RWPE2 (cell line): ENCODE measurements at places on chromosomes 5 and 9.

- no peak for DNase-seq
Observed at GRCh38 chr5:77015938-77016569, 14.2 kb upstream of the AGGF1 start.

GRCh38 chr5:136006761-136007251, 22.0 kb upstream of the TGFBI start:
- peak; percentile 85 for DNase-seq

DNA sequence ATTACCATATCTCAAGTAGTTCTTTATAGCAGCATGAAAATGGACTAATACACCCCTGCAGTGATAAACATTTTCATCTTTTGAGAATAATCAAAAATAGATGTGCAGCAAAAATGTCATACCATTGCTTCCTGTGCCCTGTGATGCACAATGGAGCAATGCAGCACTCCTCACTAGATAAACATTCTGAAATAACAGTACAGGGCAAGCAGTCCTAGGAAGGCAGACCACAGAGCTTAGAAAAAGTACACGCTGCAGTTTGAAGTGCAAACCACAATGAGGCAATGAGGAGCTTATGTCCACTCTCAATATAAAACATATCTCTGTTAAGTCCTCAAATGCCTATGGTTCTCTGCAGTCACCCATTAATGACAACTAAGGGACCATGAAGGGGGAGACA, 367.6 kb downstream of the PDE4D start:
- DNase-seq = no peak

DNA sequence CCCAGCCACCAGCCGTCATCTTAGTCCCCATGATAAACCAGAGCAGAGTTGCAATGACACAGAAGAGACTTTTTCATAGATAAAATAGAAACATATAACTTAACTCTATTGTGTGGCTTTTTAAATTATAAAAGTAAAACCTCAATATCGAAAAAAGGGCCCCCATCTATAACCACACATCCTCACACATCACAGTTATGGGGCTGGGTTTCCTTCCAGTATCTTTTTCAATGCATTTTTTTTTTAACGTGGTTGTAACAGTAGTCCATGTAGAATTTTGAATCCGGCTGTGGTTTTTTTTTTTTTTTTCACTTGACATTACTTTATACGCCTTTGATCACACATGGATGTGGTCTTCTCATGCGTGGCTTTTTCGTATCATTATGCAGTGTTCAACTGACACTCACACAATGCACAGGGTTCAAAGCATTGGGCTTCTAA, 77.4 kb downstream of the CFAP77 start:
- DNase-seq = no peak

DNA sequence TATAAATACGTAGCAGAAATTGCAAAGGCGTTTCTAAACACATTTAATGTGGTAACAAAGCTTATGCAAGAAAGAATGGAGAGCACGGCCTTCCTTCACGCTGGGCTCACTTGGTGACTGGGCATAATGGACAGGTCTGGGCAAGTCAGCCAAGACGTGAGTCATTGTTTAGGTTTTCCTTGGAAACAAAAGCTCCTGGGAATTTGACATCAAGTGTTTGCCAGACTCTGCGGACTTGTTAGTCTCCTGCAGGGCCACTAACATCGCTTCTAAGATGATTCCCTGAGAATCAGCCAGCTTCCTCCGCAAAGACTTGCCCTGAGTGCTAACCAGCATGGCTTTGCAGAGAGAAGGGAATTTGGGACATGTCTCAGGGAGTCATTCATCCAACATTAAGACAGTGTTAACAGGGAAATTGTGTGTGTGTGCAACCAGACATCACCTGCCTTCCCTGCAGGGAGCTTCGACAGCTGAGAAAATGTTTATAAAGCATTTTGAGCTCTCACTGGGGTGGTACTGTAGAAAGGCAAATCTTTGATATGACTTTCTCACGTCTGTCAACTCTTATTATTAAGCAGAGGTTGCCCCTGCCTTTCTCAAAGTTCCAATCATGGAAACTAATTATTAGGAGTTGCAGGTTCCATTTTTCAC, 182.5 kb downstream of the NTRK2 start:
- peak; percentile 84 for DNase-seq

DNA sequence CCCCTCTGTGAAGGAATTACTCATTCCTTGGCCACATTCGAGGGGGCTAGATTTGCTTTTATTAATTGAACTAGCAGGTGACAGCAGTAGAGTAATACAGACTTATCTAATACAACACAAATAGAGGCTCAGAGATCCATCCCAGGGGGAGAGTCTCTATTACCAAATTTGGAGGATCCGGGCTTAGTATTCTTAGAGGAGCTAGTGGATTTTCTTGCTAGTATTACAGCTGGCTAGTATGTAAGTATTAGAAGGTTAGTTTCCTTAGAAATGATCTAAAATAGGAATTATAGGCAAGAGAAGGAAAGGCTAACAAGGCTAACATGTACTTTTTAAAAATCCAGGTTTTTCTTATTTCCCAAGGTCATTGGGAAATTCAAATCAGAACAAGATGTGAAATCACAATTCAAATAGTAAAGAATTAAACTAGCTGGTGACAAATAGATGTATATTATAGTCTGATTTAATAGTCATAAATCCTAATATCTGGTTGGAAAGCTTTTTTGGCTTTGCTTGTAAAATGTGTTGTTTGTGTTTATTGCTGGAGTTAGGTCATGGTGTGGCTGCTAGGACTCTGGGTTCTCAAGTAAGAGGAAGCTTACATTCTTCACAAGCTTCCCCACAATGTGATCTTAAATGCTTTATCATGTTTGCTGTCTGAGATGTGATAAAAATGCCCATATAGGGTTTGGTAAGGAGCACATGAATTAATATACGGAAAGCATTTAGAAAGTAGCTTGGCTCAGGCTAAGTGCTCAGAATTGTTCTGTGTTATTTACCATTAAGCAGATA, 160.4 kb upstream of the MPDZ start:
- DNase-seq = no peak

- no peak for DNase-seq
Observed at GRCh38 chr5:160209917-160210316, 19.4 kb upstream of the FABP6 start.

DNA sequence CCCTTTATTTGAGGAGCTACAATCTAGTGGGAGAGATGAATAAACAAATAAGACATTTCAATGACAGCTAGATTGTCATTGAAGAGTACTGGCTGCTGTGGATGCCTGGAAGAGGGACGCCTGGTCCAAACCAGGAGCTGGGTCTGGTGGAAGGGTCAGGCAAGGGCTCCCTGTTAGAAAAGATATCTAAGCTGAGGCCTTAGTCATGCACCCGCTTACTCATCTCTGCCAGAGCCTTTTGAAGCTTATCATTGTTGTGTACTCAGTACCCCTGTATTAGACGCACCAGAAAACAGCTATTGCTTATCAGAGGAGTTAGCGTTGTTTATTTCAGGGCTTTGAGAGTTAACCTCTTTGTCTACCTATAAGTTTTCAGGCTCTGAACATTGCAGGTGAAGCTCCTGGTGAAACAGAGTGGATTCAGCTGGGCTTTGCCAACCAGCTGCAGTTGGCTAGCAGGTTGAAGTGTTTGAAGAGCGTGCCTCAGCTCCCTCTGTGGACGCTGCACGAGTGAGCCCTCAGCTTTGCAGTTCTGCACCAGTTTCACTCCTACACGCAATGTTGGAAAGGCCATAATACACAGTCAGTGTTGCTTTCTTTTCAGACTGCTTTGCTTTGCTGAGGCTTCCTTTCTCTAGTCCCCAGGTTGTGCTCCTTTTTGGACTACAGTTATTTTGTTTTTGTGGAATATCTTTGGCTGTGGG, 5.6 kb upstream of the GPR151 start:
- DNase-seq = no peak

GRCh38 chr5:60207040-60207439, 313.5 kb upstream of the PDE4D start:
- DNase-seq = no peak

DNA sequence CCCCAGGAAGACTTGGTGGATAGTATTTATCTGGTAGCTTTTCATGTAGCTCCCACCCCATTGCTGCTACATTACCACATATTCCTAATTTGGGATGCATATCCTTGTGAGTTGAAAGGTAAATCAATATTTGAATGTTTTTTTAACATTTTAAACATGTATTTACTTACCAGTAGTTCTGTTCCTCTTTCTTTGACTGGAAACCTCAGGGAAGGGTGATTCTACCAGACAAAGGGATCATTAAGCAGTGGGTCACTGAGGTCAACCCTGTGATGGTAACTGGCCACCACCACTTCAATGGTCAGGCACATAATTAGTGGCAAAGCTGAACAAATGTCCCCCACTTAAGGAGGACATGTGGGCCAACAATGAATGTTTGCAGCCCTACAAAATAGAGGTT, 27.2 kb upstream of the KLF9 start:
- DNase-seq = no peak
